ENCODE measurements at places on chromosomes 13 and 19. TPM values are rescaled to one million over a fixed set of nuclear protein-coding genes. Genes with fewer than 3 reads are reported as not detected.

GRCh38 chr13:24133021-24133795 lies 27.3 kb upstream of the SPATA13 start:
- DNase-seq, result no peak

- no peak for DNase-seq
Measured at GRCh38 chr19:45428384-45429231, 4.9 kb upstream of the ERCC1 start.

The INSL3 gene
- 0.57 TPM for total RNA-seq

GRCh38 chr13:114142640-114143490 lies 10.4 kb upstream of the RASA3 start:
- DNase-seq, result no peak
